ENCODE measurements at places on chromosomes 4 and X.

GRCh38 chr4:120682981-120683380 lies 239.5 kb downstream of the PRDM5 start:
- DNase-seq: no peak

GRCh38 chr4:54658252-54659093 lies 716 bp downstream of the KIT start:
- peak; percentile 82 for DNase-seq

- no peak for DNase-seq
Observed at GRCh38 chr4:151887031-151887815, 126.4 kb upstream of the GATB start.

DNA sequence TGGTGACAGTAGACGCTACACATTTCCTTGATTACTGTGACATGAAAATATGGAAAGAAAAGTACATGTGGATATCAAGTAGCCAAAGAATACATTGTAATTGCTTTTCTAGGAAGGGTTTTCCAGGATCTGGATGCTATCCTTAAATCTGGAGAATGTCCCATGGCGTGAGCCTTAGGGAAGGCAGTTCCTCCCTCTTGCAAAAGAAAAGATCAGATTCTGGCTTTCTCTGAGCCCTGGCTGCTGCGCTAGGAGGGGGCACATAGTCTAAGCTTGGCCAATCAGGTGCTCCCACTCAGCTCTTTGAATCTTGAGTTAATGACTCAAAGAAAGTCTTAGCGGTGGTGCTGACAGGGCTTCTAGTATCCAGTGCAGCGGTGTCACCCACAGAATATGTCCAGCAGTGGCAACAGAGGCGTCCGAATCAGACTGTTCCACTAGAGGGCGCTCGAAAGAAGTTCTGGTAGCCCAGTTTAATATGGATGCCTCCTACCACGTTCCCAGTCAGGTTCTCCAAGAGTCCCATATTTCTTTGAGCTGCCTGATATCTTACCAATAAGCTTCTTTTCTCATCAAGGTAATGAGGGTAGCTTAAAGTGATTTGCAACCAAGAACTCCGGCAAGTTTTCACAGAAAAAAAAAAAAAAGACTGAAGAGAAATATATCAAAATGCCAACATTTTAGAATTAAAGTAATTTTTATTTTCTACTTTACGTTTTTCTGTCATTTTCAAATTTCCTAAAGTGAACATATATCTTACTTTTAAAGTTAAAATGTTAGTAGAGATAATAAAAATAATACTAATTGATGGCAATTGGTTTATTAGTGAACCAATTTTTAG lies 213.4 kb upstream of the S100G start:
- peak; percentile 72 for DNase-seq
